Fibroblast of skin of left quadriceps (primary cell): ENCODE measurements at places on chromosomes 12 and 14.

DNA sequence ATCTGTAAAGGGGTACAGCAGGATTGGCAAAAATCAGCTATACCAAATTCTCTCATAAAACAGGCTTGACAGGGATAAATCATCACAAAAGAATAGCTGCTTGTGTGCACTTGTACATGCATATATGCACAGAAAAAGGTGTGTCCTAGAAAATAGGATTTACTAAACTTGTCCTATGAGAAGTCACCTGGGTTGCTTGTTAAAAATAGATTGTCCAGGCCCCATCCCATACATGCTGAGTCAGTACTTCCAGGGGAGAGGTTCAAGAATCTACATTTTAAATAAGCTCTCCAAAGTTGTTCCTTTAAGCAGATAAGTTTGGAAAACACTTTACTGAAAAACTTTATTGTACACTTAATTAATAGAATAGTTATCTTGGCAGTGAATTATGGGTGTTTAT, 123.1 kb downstream of the ANO6 start:
- no peak for DNase-seq

GRCh38 chr12:83161456-83161855, 474.8 kb downstream of the TMTC2 start:
- DNase-seq = peak; percentile 30

DNA sequence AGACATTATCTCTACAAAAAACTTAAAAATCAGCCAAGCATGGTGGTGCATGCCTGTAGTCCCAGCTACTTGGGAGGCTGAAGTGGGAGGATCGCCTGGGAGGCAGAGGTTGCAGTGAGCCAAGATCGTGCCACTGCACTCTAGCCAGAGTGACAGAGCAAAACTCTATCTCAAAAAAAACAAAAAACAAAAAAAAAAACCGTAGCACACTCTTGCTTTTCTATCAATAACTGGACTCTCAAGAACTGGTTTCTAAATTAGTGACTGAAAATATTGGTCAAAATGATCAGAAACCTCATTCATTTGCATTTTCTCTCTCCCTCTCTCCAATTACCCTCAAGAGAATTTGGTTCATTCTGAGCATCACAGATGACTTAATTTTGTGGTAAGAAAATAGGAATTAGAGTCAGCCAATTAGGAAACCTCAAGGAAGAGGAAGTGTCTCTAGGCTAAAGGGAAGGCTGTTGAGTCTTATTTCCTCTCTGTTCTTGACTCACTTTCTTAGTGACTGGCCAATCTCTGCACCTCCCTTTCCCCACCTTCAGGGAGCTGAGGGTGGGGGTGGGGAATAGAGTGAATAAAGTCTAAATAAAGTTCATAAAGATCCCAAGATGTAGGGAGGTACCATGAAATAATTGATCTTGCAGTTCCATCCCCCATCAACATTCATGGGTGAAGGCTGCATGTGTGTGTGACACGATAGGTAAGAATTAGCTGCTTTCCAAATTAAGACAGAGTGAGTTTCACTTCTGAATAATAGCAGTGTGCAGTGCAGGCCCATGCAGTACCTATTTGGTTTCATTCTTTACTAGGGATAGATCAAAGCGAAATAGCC, 6.8 kb upstream of the PSMA6 start:
- no peak for DNase-seq

DNA sequence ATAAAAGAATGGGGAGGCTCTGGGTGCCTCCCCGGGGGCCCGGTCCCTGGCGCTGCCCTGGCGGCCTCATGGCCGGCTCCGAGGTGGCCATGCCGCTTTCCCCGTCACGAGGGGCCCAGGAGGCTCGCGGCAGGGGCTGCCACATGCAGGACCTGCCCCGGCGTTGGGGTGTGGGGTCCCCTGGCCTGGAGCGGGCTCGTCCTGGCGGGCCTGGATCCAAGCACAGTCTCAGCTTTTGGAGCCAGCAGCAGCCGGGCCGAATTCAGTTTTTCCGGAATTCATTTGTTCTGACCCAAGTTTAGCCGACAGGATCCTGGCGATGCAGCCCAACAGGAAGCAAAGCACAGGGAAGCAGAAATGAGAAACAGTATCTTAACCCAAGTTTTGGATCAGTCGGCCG, 26.4 kb upstream of the AEBP2 start:
- no peak for DNase-seq

GRCh38 chr14:64119500-64119899, 174.7 kb downstream of the ESR2 start:
- DNase-seq = no peak

DNA sequence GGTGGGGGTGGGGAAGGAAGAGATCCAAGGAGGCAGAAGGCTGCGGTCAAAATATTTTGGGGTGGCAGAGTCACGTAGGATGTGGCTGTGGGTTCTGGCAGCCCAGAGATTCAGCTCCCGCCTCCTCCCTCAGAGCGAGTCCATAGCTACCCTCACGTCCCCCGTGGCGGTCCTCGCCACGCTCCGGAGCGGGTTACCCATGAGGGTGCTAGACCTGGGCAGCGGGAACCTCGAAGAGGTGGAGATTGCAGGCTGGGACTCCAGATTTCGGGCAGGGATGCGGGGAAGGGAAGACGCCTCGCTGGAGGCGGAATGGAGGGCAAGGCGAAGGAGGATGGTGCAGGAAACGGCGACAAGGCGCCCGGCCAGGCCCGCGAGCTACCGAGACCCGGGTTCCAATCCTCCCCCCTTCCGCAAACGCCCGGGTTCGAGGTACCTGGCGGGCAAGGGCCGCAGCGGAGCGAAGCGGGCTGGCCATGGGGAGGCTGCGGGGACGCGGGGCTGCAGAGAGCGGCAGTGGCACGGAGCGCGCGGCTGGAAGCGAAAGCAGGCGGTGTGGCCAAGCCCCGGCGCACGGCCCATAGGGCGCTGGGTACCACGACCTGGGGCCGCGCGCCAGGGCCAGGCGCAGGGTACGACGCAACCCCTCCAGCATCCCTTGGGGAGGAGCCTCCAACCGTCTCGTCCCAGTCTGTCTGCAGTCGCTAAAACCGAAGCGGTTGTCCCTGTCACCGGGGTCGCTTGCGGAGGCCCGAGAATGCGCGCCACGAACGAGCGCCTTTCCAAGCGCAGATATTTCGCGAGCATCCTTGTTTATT, 46.2 kb downstream of the BCAT1 start:
- DNase-seq = no peak

DNA sequence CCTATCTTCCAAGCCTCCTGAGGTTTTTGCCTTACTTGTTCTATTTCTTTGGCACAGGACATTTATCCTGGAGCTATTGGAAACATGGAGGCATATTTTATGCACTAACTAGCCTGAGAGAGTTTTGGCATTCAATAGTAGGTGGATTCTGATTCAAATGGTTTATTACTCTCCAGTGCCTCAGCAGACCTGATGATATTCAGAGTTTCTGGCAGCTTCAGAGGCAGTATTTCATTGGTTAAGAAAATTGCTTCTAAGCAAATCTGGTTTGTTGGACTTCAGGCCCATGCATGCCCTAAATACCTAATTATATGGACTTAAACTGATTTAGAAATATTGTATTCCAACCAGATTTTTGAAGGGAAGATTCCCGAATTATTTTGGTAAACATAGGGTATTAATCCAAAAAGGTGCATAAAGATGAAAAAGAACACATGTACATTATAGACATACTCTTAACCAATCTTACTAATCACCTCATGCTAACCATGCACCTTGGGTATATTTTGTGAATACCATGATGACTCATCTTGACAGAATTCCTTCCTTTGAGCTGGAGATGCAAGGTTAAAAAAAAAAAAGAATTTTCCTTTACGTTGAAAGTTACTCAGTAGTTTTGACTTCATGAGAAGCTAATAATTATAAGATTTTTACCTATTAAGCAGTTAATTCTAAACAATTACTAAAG, 44.3 kb upstream of the KTN1 start:
- no peak for DNase-seq

DNA sequence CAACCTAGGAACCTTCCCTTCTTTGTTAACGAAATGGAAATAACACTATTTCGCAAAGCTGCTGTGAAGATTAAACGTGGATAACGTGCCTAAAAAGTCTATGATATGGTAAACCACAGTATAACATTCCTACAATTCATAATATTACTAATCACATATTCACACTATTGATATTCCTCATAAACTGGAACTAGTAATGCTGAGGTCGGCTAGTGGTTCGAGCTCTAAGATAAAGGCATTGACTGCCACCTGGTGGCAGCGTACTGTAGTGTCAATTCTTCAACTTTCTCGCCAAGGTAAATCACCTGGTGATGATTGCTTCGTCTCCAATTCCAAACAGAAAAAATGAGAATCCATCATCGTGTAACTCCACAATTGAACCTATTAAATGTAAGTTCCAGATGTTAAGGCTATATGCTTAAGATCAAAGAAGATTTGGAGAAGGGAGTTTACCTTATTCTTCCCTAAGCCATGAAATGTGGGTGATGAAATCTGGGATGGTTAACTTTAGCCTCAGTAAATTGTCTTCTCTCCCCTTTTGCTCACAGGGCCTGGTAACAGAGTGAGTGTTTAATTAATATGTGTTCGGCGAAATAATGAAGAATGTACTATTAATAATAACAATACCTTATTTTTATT, 197.5 kb upstream of the TMEM132C start:
- DNase-seq = peak; percentile 60

- no peak for DNase-seq
These were observed 17.6 kb upstream of the STK38L start for GRCh38 chr12:27226407-27226929.

GRCh38 chr12:53221203-53222080, 10.6 kb downstream of the RARG start:
- no peak for DNase-seq

DNA sequence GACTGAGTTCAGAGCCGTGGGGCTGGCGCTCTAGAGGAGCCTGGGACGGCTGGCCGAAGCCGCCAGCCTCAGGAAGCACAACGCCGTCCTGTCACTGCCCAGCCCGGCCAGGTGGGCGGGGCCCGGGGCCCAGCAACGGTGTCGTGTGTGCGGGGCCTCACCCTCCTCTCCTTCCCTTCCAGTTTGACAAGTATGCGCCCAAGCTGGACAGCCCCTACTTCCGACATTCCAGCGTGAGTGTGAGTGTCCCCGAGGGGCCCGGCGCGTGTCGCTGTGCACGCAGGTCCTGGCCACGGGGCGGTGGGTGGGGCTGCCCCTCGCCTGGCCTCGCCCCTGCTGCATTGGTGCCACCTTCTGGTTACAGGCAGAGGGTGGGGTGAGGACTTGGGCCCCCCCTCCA, 38.3 kb downstream of the LRCOL1 start:
- DNase-seq = no peak

- no peak for DNase-seq
These were observed 271.5 kb upstream of the TBX3 start for GRCh38 chr12:114955414-114956014.

- no peak for DNase-seq
These were observed 103.0 kb downstream of the CRADD start for GRCh38 chr12:93780101-93780641.

DNA sequence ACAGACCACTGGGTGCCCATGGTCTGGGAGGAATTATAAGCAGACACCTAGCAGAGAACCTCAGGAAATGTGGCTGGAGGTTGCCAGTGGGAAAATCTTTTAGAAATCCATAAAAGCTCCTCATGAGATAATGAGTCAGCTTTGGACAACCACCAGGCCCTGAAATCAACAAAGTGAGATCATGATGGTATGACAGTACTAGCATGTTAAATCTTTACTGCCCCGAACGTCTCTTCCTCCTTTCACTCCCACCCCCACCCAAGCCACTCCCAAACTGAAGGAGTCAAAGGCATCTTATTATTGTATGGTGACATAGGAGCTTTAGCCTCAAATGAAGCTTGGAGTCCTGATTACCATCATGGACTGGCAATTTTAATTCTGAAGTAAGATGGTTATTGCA, 240.0 kb downstream of the DIO2 start:
- no peak for DNase-seq

DNA sequence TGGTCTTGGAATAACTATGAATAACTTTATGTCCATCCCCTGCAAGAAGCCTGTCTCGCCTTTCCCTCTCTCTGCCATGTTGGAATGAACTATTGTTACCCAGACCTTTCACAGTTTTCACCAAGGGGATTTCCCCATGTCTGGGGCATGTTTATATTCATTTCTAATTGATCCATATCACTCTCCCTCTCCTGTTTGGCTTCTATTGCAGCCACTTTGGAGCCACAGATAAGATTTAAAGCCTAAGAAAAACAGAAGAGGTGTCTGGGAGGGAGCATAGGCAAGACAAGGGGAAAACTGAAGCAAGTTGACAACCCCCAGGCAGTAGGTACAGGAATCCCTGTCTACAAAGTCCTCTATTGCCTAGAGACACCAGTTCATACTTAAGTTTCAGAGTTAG, 41.0 kb upstream of the FOXJ2 start:
- no peak for DNase-seq

DNA sequence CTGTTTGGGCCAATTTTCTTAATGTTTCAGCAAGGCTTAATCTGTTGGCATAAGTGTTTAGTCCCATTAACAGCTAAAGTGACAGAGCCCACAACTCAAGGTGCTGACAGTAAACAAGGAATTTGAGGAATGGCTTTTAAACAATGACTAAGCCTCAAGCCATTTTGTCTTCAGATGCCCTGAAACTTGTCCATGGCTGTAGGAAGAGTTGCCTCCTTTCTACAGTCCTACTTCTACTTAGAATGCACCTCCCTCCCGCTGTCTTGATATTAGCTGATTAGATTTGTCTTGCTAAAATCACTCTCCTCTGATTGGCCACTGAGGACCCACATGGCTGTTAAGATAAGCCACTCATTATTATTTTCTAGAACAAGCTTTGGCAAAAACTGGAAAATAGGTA, 188.4 kb upstream of the OTX2 start:
- no peak for DNase-seq

GRCh38 chr12:116910280-116910644, 488 bp upstream of the FBXW8 start:
- no peak for DNase-seq

GRCh38 chr12:63382930-63383329, 231.9 kb upstream of the AVPR1A start:
- DNase-seq = no peak

DNA sequence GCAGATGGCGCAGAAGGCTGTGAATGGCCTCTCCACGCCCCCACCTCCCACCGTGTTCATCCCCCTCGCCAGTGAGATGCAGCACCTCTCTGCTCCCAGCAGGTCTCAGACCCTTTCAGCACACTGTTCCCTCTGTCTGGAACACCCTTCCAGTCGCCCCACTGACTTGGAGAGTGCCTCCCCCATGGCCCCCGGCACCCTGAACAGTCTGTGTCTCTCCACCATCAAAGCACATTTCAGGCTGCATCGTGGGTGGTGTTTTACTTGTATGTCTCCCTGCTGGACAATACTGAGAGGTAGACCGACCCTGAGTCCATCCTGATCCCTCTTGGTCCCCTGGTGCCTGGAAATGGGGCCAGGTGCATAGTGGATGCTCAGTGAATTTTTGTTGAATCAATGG, 34.9 kb downstream of the CACNA2D4 start:
- no peak for DNase-seq

DNA sequence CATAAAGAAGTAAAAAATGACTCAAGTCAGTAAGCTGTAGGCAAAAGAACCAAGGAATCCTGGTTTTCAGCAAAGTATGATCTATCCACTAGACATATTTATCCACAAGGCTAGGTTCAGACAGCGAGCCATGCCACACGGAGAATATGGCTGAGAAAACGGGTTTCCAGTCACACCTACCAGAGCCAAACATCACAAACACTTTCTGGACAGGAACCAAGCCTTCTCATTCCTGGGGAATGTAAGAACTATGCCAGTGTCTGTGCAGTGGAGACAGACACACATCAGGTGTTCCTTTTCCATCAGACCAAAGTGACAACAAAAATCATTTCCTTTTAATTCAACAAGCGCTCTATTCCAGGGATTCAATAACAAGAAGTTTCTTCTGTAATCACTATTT, 41.1 kb downstream of the AREL1 start:
- no peak for DNase-seq
